Fibroblast of upper back skin (primary cell): ENCODE measurements at places on chromosomes 5 and 9.

GRCh38 chr5:90878549-90879196 lies 320.1 kb downstream of the ADGRV1 start:
- DNase-seq, result peak; percentile 21

DNA sequence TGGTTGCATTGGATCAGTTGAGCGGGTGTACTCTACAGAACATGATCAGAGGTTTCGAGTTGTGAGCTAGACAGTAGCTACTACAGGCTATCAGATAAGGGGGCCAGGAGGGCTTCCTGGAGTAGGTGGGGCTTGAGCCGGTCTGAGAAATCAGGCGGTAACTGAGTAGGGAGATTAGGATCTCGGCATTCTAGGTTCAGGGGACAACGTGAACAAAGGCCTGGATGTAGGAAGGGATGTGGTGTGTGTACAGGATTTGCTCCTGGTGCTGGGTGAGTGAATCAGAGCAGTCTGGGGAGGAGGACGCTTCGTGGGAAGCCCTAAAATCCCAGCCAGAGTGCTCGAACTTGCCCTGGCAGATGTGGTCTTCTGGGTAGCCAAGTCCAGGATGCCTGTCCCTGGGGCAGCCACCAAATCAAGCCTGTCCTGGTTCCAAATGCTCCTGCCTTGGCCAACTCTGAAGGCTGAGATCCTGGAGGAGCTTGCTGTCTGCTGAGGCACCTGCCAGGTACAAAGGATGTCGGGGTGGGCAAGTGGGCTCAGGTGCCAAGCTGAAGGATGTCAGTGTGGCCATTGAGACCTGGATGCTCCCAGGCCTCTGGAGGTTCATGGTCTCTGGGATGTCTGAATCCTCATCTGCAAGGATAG lies 33.4 kb downstream of the STC2 start:
- DNase-seq, result no peak

DNA sequence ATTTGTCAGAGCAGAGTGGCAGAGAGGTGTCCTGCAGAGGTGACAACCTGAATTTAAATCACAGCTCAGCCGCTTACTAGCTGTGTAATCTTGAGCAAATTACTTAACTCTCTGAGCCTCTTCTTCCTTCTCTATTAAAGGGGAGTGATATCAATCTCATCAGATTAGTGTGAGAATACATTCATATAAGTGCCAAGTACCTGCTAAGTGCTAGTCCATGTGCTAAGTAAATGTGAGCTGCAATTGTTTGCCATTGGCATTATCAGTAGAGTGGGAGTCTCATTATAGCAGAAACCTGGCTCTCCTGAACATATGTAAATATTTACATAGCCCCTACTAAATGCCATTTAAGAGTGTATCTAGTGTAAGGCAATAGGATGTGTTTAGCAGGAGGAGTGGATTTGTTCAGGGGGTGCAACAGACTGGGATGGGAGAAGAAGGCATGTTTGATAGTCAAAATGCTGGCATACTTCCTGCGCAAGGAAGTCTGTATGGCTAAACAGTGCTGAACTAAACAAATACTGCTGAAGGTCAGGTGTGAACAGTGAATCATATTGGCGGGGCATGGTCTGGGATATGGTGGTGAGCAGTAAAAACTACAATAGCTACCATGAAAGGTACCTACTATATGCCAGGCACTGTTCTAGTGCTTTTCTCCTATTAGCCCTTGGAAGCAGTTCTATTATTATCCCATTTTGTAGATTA lies 74.5 kb downstream of the F2RL2 start:
- DNase-seq, result no peak

DNA sequence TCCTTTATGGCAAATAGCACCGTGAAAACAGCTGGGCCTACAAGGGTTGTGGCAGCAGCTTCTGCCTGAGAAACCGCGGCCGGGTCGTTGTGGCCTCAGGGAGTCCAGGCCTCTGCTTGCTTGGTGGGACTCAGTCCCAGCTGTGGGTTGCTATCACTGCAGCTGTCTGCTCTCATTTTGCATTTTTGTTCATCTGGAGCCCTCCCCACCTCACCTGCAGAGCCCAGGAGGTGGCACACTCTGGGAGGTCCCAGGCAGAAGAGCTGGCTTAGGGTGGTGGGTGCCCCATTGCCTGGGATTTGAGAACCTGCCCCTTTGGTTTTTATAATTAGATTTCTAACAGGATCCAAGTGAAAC lies 138.4 kb downstream of the GADD45G start:
- DNase-seq, result no peak

DNA sequence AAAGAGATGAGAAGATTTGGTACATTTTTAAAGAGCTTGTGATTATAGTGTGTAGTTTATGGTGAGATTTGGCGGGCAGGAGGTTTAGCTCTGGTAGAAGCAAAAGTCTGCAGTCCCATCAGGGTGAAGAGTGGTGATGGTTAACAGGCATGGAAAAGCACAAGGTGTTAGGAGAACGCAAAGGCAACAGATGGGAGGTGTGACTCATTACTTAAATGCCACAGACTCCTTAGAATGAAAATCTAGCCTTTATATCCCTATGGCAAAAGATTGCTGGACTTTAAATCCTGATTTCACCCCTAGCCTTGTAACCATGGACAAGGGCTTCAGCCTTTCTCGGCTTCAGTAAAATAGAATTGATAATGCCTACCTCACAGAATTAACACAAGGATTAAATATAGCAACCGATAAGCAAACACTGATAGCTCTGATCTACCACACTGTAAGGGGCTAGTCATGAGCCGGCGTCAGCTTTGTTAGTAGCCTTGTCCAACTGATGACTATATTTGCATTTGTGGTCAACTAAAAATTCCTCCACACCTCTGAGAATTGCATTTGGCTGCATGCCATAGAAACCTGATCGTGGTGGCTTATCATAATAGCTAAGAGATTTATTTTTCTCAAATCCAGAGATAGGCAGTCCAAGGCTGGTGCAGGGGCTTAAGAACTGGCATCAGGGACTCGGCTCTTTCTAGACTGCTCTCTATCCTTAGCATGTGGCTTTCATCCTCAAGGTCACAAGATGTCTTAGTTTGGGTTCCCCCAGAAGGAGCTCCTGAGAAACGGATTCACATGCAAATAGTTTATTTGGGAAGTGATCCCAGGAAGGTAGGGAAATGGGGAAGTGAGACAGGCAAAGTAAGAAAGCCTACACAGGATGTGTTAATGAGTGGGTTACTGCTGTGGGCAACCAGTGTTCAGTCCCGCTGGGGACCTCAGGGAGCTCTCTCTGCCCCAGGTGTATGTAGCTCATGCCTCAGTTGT lies 19.6 kb downstream of the MFAP3 start:
- DNase-seq, result peak; percentile 19

DNA sequence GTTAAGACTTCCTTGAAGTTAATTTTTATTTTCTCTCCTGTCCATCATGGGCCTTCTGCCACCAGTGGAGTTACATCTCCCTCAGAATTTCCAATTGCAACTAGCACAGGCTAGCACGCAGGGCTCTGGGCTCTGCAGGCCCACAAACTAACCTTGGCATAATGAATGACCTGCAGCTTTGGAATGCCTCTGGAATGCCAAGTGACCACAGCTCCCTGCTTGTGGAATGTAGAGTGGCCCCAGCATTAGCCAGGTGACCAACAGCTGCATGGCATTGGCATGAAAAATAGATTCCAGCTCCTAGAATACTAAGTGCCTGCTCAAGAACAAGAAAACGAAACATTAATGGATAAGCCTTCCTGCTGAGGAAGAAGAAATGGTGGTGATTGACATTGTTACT lies 726.1 kb downstream of the BRINP1 start:
- peak; percentile 53 for DNase-seq

GRCh38 chr5:173590436-173591055 lies 25.9 kb downstream of the BOD1 start:
- no peak for DNase-seq

GRCh38 chr9:88590558-88591146 lies 55.7 kb downstream of the NXNL2 start:
- DNase-seq, result no peak

- no peak for DNase-seq
These were observed 8.1 kb upstream of the KLF9 start for GRCh38 chr9:70422371-70423043.

DNA sequence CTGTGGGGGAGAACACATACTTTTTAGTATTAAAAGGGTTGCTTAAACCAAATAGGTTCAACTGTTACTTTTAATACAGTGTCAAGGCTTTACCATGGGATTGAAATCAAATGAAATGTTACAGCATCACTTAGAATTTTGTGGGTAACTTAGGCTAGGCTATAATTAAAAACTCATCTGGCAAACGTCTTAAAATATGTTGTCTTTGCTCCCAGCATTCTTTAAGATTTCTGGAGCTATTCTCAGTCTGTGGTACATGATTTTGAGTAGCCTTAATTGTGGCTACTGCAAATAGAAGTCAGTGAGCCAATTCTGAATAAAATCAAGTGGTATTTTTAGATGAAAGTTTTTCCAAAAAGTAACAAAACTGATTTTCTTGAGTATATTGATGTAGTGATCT lies 30.7 kb downstream of the UHRF2 start:
- peak; percentile 30 for DNase-seq

GRCh38 chr9:101356619-101357018 lies 28.2 kb downstream of the BAAT start:
- no peak for DNase-seq

GRCh38 chr5:143213231-143213850 lies 190.1 kb downstream of the NR3C1 start:
- DNase-seq, result peak; percentile 84

- no peak for DNase-seq
These were observed 38.2 kb downstream of the HMHB1 start for GRCh38 chr5:143850050-143850683.

DNA sequence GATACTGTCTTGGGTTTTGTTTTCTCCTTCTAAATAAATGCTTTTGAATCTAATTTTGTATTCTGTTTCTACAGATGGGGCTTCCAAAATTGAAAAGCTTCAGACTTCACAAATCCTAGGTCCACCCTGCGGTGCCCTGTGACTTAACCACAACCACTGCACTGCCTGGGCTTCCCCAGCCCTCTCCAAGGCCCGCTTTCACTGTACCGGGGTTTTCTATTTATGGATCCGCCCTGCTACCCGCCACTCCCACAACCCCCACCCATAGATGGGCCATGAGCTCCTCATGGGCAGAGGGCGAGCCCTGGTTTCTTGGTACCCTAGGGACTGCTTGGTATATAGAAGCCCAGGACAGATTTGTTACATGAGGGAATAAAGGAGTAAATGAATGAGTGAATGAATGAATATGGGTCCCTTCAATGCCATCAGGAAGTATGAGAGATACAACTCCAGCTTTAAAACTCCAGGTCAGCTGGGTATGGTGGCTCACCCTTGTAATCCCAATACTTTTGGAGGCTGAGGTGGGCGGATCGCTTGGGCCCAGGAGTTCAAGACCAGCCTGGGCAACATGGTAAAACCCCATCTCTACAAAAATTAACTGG lies 39.8 kb upstream of the NEK6 start:
- DNase-seq, result no peak

DNA sequence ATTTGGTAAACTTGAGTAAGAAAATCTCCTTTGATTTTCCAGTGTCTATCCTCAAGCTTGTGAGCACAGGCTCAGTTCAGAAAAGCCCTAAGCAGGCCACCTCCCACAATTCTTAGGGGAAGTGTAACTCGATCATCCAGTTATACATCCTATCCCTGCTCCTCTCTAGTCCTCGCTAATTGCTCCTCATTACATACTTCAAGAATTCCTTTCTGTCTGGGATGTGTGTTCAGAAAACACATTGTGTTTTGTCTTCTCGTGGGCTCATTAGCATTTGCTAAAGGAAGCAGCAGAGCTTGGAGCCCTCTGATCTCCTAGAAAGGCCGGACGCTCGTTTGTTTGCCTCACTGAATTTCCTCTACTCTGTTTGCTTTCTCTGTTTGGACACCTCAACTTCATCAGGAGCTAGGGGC lies 268.2 kb upstream of the RFX3 start:
- peak; percentile 67 for DNase-seq

DNA sequence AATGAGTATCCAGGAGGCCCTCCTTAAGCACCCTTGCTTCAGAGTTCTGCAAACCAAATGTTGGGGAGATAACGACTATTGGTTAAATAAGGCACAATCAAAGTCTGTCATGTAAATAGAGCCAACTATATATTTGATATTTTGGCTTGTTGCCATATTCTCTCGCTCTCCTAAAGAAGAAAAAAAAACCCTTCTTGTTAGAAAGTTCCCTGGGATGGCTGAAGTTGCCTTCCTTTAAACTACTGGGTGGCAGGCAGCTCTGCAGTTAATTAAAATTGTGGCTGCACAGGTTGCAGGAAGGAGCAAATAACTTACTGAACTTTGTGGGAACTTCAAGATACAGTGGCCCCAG lies 227.0 kb upstream of the ANKRD55 start:
- no peak for DNase-seq

DNA sequence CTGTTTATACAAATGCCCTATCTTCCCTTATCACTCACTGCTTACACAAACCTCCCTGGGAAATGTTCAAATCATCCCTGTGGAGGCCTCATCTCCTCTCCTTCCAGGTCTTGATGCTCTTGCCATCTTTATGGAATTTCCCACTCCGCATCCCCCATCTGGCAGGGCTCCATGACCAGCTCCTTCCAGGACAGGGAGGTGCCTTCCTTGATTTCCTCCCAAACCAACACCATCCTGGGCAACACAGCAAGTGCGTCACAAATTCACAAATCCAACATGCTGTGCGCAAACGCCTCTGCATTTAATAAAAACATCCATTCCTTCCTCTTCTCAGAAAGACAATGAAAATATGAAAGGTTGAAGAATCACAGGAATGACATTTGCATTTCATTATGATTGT lies 51.7 kb downstream of the EPB41L4A start:
- DNase-seq, result no peak

- DNase-seq, result no peak
These were observed 43.2 kb upstream of the PRSS3 start for GRCh38 chr9:33752130-33752637.

DNA sequence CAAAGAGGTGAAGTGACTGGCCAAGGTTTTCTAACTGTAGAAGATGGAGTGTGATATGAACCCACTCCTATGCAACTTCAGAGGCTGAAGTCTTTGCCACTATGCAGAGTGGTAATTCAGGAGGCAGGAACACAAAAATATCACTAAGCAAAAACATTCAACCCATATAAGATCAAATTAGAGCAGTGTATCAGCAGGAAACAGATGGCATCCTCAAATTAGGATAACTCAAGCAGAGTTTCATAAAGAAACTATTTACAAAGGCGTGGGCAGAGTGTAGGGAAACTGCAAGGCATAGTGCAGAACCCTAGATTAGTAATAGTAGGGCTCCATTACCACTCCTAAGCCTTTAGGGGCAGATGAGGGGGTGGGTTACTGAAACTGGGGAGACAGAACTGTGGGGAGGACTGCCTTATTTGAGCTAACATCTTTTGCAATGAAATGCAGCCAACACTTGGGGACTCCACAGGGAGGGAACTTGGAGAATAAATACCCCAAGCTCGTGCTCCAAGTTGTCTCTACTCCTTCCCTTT lies 72.2 kb downstream of the PTTG1 start:
- DNase-seq, result no peak

- DNase-seq, result no peak
These were observed 195.3 kb downstream of the CACNA1B start for GRCh38 chr9:138072897-138073296.

DNA sequence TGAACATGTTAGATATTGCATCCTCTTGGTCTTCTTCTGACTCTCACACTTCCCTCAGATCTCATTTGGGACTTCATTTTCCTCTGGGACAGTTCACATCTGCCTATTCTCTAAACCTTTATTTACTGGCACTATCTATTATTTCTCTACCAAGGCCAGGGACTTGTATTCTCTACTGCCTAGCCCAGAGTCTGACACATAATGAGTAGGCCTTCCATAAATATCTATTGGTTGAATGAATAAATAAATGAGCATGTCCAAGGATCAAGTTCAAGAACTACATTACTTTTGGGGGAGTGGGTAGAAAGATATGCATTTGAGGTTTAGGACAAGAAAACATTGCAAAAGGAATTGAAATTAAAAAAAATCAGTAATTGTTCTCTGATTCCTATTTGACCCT lies 250.3 kb downstream of the TRIM32 start:
- DNase-seq, result no peak
